ENCODE measurements at places on chromosomes 12 and 14.

GRCh38 chr12:3145033-3145432 lies 67.9 kb downstream of the TSPAN9 start:
- DNase-seq: no peak

DNA sequence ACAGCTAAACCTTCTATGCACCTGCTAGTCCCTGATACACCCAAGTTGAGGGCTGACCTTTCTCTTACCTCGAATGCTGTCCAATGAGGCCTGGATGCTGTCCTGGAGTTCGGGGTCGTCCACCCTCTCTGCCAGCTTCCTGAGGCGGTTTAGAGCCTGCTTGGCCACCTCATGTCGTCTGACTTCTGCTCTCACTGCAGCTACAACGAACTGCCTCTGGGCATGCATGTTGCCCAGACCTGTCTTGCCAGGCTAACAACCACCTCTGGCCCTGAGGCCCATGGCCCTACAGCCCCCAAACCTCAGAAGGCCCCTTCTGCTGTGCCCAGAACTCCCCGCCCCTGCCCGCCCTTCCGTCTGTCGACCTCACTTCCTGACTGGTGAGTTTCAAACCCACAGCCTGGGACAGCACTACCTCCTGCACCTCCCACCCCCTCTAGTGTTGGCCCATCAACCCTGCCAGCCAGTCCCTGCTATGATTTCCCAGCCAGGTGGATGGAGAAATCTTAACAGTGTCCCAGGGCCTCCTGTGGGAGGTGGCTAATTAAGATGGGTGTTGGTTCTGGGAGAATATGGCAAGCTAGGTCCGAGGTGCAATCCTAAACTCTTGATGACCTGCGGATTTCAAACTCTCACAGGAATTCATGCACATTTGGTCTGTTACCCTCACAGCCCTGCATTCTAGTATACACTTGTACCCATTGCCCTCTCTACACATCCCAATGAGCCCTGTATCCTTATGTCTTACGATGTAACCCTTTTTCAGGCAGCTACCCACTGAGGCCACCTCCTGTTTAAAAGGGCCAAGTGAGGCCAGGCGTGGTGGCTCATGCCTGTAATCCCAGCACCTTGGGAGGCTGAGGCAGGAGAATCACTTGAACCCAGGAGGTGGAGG lies 2.7 kb upstream of the TSPAN31 start:
- peak; percentile 67 for DNase-seq

GRCh38 chr14:89678768-89679167 lies 261.7 kb upstream of the FOXN3 start:
- DNase-seq: no peak

GRCh38 chr14:84688297-84689025 lies 841.5 kb upstream of the FLRT2 start:
- no peak for DNase-seq

DNA sequence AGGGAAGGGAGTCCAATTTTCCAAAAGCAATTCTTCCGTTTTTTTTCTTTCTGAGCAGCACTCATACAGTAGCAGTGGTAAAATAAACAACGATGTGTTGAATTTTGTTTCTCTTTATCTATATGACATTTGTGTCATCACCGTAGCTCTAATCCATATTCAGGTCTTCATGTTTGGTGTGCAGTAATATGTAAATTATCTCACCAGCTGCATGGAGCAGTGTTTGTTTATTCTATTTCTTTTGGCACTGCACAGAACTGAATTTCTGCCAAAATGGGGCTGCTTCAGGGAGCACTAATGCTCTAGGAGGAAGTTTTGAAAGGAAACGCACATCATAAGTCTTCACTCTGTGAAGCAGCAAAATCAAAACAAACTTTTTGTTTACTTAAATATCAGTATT lies 130.0 kb upstream of the NPAS3 start:
- DNase-seq: no peak

DNA sequence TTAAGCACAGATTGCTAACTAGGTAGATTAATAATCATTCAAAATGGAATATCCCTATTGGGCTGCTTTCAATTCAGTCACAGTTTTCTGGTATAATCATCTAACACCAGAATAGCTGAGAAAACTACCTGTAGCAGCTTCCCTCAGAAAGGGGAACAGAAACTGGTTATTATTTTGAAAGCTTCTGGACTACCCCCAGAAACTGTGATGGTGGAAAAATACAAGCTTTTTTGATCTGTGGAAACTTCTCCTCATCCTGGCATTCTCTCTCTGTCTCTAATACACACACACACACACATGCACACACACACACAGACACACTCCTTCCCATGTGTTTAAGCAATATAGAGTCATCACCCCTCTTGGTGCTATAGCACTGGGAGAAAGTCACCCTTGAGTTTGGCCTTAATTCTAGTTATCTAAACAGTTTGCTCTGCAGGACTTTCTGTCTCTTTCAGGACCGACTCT lies 251.5 kb upstream of the LMO3 start:
- no peak for DNase-seq

DNA sequence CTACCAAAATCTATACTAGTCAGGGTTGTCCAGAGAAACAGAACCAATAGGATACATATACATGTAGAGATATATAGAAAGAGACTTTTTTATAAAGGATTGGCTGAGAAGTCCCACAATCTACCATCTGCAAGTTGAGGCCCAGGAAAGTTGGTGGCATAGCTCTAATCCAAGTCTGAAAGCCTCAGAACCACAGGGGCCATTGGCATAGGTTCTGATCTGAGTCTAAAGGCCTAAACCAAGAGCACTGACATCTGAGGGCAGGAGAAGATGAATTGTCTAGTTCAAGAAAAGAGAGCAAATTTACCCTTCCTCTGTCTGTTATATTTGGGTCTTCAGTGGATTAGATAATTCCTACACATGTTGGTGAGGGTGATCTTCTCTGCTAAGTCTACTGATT lies 433.1 kb downstream of the ADAMTS20 start:
- DNase-seq: no peak

GRCh38 chr12:92304371-92305055 lies 158.9 kb upstream of the BTG1 start:
- DNase-seq: no peak

DNA sequence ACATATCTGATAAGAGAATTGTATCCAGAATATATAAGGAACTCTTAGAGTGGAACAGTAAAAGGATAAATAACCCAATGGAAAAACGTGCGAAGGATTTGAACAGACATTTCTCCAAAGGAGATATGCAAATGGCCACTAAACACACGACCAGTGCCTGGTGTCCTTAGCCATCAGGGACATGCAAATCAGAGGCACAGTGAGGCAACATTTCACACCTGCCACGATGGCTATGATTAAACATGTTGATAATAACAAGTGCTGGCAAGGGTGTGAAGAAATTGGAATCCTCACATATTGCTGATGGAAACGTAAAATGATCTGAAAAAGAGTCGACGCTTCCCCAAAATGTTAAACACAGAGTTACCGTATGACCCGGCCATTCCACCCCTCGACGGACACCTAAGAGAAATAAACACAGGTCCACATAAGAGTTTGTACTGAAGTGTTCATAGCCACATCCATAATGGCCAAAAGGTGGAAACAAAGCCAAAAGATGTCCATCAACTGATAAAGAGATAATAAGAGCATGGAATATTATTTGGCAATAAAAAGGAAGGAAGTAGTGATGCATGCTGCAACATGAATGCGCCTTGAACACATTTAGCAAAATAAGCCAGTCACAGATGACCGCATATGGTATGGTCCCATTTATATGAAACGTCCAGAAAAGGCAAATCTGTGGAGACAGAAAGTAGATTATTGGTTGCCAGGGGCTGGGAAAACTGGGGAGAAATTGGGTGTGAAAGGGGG lies 6.3 kb upstream of the TMEM121 start:
- no peak for DNase-seq

DNA sequence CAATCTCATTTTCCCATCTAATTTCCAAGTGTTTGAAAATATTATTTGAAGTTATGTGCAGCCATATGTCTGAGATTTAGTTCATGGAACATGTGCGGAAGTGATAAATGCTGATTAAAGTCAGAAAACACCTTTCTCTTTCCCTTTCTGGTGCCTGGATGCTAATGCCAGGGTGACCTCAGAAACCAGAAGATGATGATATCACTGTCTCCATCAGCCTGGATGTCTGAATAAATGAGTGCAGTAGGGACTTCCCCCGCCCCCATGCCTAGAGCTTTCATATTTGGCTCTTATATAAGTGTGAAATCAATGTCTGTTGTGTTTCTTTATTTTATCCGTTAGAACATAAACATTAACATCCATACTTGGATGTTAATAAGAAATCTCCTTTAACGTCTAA lies 261.9 kb upstream of the LRIG3 start:
- no peak for DNase-seq

DNA sequence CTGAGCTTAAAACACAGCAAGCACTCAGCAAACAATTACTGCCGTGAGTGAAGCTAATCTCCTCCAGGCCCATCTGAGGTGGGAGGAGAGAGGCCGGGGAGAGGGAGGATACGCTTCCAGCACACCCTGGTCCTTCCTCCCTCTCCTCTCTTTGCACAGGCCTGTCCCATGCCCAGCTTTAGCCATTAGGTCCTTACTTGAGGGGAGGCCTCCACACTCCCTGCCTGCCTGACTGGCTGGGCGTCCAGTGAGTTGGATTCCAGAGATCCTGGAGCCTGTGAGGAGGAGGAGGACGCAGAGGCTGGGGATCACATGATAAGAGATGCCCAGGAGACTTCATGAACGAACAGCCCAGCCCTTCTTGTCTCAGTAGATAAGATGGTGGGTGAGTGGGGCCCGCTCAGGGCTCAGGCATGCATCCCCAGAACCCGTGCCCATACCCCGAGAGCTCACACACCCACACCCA lies 65.1 kb upstream of the NCOR2 start:
- DNase-seq: no peak

Measured in activated CD4-positive, CD25-positive, alpha-beta regulatory T cell treated with anti-CD3 and anti-CD28 coated beads, Interleukin-2, amount 50 U/mL, for 72 hours (primary cell).